ENCODE measurements at places on chromosomes 6 and 20.

GRCh38 chr6:40054186-40054585 lies 119.9 kb upstream of the MOCS1 start:
- no peak for DNase-seq

GRCh38 chr6:21597801-21598673 lies 4.5 kb downstream of the SOX4 start:
- DNase-seq: no peak

GRCh38 chr6:169918239-169918953 lies 167.0 kb downstream of the ERMARD start:
- DNase-seq: no peak

- no peak for DNase-seq
These were observed 138.4 kb upstream of the FOXA2 start for GRCh38 chr20:22722811-22723210.

- DNase-seq: no peak
These were observed 1950.9 kb upstream of the DEFB115 start for GRCh38 chr20:29306390-29307072.

DNA sequence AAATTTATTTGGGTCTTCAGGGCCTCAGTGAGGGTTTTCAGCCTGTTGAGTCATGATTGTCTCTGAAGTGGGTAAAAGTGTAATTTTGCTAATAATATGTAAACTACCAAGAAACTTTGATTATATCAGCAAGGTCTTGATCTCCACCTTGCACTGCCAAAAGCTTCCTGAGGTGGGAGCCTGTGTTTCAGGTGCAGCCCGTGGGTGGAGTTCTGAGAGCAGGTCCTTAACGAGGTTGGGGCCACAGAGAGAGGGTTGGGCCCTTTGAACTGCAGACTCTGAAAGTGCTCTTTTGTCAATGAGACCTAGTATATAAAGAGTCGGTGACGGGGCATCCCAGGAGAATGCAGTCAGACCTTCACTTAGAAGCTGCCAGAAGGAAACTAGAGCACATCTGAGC lies 129.7 kb upstream of the MAP3K4 start:
- DNase-seq: no peak

GRCh38 chr20:15146948-15147347 lies 809.5 kb upstream of the FLRT3 start:
- DNase-seq: no peak

- no peak for DNase-seq
These were observed 7.8 kb upstream of the EZR start for GRCh38 chr6:158826819-158827501.

DNA sequence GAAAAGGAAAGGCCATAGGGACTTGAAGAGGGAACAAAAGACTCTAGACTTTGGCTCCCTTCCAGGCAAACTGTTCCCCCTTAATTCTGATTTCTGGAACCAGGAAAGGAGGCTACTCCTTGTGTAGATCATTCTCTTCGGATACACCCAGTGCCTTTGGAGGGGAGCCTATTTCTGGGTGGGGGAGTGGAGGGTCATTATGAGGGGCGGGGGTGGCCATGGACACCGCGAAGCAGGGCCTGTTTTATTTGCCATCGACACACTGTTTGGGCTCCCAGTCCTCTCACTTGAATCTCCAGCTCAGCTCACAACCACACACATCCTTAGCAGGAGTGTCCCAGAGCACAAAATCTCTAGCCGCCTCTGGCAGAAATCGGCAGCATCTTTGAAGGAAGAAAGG lies 132.3 kb downstream of the PXDC1 start:
- DNase-seq: no peak

- DNase-seq: no peak
These were observed 539.1 kb downstream of the TFAP2A start for GRCh38 chr6:9875605-9876353.

- DNase-seq: no peak
These were observed 132.6 kb downstream of the SGK1 start for GRCh38 chr6:134185277-134185676.

GRCh38 chr6:150008588-150008987 lies 16.7 kb downstream of the RAET1L start:
- no peak for DNase-seq

- no peak for DNase-seq
These were observed 32.4 kb upstream of the SNX9 start for GRCh38 chr6:157790548-157791160.

DNA sequence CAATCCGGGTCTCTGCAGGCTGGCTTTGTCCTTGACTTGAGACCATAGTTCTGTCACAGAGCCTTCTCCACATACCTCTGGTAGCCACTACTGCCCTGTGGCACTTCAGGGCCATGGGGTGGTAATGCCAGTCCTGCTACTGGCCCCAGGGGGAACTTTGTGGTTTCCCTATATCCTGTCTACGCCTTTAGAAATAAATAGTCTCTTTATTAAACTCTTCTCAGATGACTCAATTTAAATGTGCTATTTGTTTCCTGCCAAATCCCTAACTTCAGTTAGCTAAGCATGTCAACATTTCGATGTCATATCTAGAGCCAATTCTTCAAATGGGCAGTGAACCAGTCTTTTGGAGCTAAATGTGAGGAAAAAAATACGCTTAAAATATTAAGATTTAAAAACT lies 60.1 kb downstream of the SEL1L2 start:
- DNase-seq: no peak

- DNase-seq: no peak
These were observed 497.4 kb upstream of the EPHA7 start for GRCh38 chr6:93916716-93917115.

- no peak for DNase-seq
These were observed 8.9 kb downstream of the ABRACL start for GRCh38 chr6:139037490-139037889.

DNA sequence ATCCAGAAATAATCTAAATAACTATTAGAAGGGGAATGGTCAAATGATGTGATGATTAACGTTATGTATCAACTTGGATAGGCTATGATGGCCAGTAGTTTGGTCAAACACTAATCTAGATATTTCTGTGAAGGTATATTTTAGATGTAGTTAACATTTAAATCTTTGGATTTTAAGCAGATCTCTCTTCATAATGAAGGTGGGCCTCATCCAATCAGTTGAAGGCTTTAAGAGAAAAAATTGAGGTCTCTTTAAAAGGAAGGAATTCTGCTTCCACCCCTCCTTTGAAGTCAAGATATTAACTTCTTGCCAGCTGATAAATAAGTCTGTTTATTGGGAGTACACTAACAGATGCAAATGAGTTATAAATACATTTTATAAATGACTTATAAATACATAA lies 760.0 kb upstream of the SLC35B3 start:
- no peak for DNase-seq

- no peak for DNase-seq
These were observed 255.2 kb upstream of the SULF2 start for GRCh38 chr20:48040491-48040890.

GRCh38 chr6:32933661-32934085 lies 7.2 kb downstream of the HLA-DMB start:
- no peak for DNase-seq

GRCh38 chr20:19929481-19930145 lies 87.5 kb upstream of the NAA20 start:
- no peak for DNase-seq

DNA sequence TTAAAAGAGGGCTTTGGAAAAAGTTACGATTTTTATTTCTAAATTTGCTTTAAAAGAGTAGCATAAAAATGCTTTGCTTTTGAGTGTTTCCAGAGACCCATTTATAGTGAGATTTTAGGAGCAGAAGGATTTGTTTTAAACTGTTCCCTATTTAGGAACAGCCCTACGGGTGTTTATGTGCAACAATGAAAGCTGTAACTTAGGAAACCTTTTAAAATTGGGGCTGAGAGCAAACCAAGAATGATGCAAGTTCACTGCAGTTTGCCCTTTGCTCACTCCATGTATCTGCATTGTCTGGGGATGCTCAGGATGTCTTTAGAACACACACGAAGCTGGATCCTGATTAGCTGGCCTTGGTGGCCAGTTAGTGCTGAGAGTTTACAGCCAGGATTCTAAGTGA lies 40.9 kb downstream of the GHRH start:
- DNase-seq: no peak

DNA sequence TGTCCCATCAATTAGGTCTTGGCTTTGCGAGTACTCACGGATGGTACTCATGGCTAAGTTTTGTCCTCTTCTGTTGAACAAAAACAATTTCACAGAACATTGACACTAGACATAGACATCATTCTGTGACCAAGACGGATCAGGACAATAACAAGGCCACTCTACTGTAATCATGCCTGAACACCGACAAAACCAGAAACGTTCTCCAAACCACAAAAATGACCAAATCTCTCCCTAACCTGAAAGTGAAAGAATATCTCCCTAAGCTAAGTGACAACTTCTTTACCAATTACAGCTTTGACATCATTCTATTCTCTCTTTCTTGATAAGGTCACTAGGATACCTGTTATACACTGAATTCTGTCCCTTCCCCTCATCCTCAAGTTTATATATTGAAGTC lies 40.0 kb upstream of the SLC2A12 start:
- no peak for DNase-seq

GRCh38 chr6:147958683-147959082 lies 384.0 kb upstream of the SASH1 start:
- DNase-seq: no peak

DNA sequence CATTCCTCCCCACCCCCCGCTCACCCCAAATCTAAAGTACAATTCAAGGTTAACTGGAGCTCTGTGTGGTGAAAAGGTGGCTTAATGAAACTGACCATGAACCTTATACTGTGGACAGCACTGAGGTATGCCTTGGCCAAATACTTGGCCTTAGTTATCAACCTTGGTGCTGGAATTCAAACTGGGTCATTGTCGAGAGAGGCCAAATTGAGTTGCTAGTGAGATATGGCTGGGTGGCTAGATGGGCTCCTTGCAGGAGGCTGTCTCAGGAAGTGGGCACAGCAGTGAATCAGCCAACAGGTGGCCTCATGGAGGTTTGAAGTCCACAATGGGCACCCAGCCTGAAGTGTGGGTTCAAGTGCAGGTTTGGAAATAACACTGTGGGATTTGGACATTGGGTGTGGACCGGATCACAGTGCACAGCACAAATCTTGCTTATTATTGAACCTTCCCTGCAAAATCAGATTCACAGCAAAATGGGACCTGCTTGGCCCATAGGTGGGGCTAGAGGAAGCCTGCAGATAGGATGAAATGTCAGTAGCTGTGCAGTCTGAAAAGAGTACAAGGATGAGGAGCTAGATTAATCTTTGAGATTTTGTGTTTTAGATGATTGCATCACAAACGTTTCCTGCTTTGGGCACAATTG lies 5.6 kb upstream of the BTBD3 start:
- DNase-seq: no peak

GRCh38 chr6:165183496-165184140 lies 125.8 kb downstream of the C6orf118 start:
- no peak for DNase-seq

- DNase-seq: no peak
These were observed 142.2 kb upstream of the ARID1B start for GRCh38 chr6:156634951-156635371.

GRCh38 chr6:44342052-44342451 lies 398 bp upstream of the SPATS1 start:
- DNase-seq: no peak

DNA sequence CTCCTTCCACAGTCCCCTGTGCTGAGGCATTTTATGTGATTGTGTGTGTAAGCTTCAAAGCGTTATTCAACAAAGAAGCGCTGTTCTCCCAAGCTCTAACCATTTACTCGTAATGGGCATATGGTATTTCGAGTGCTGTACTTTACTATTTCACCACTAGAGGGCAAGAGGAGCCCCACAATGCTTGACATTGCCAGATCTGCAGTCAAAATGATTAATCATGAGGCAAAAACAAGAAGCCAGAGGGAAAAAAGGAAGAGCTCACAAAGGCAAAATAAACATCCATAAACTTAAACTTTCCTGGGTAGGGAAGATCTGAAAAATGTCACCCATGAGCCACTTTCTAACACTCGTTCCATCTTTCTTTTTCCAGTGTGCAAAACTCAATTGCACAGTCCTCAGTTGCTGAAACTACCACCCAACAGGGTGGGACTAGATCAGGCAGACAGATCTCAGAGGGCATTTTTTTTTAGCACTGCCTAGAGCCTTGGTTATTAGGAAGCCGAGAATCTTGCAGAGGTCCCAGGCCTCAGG lies 215.0 kb upstream of the PLCB4 start:
- peak; percentile 15 for DNase-seq

GRCh38 chr6:116450769-116451740 lies 10.1 kb upstream of the CALHM6 start:
- no peak for DNase-seq

DNA sequence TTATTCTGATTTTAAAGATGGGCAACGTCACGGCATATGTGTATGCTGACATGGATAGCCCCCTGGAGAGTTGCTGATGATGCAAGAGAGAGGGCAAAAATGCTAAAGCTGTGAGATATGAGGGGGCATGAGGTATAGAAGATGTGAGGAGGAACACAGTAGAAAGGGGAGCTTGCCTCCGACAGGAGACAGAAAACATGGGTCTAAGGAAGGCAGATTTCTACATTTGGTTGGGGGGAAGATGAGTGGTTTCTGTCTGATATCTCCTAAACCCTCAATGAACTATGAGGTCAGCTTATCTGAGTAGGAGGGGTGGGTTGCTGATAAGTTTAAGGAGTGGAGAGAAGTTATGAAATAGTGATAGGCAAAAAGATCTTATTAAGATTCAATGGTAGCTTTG lies 6.0 kb downstream of the RNF24 start:
- DNase-seq: no peak

- no peak for DNase-seq
These were observed 2.6 kb downstream of the PKIB start for GRCh38 chr6:122612838-122613237.

DNA sequence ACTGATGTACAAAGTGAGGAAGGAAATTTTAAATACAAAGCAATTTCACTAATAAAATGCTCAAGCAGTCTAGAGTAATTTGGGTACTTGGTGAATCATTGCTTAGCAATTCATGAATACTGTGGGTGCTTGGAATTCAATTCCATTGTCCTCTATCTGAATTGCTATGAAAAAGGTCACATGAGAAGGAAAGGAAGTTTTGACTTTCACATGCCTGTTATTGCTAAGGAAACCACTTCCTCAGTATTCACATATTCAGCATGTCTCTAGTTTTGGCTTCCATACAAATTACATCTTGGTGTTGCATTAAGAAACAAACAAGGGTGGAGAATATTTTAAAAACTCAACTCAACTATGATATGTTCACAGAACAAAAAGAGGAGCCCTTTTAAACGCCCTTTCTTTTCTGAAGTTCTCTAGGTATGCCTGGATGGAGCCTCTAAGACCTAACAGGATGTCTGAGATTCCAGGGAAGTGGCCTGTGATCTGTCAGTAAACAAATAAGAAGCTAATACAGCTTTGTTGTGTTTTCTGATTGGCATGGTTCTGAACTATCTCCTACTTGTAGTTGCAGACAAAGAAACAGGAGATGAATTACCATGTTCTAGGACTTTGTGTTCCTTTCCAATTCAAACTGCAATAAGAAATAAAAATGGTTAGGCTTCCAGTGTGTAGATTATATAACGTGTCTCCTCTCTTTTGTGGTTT lies 190.4 kb downstream of the OGFRL1 start:
- no peak for DNase-seq

GRCh38 chr6:53984163-53984562 lies 127.1 kb upstream of the MLIP start:
- DNase-seq: no peak

GRCh38 chr6:85126485-85127167 lies 323.3 kb upstream of the NT5E start:
- DNase-seq: no peak

GRCh38 chr6:135182071-135183001 lies 1.2 kb downstream of the MYB start:
- no peak for DNase-seq
